ENCODE measurements at places on chromosomes 2 and 18.

- no peak for DNase-seq
Observed at GRCh38 chr18:32476106-32476505, 5.4 kb upstream of the GAREM1 start.

GRCh38 chr2:192551760-192552159, 357.0 kb upstream of the TMEFF2 start:
- no peak for DNase-seq

GRCh38 chr2:105072039-105072438, 34.2 kb downstream of the MRPS9 start:
- DNase-seq: no peak

DNA sequence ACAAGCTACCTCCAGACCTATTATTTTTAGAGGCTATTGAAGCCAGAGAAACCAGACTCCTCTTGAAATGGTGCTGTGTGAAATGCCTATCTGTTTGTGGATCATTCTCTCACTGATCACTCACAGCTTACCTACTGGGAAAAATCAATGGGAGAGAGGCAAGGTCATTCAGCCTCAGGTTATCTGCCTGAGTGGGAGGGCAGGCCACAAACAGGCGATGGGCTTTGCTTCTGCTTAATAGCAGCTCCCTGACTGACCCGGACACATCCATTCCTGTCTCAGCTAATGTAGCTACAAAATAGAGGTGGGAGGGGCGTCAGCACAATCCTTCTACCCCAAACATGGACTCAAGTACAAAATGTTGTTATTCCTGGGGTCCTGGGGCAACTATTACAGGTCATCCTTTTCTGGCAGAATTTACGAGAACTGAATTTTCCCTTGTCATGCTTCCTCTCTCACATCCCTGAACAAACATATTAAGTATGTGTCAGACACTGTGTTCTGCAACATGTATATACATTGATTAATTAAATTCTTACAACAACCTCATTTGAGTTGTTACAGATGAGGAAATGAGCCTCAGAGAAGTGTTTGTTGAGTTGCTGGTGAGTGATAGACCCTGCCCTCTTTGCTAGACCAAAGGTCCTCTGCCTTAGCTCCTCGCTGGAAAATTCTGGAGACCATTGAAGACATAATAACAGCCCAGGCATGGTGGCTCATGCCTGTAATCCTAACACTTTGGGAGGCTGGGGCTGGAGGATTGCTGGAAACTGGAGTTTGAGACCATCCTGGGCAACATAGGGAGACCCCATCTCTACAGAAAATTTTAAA, 60.5 kb downstream of the CDK15 start:
- no peak for DNase-seq

- no peak for DNase-seq
Observed at GRCh38 chr2:227179988-227180685, 15.7 kb downstream of the COL4A3 start.

- no peak for DNase-seq
Observed at GRCh38 chr2:111910609-111911277, 12.3 kb downstream of the MERTK start.

DNA sequence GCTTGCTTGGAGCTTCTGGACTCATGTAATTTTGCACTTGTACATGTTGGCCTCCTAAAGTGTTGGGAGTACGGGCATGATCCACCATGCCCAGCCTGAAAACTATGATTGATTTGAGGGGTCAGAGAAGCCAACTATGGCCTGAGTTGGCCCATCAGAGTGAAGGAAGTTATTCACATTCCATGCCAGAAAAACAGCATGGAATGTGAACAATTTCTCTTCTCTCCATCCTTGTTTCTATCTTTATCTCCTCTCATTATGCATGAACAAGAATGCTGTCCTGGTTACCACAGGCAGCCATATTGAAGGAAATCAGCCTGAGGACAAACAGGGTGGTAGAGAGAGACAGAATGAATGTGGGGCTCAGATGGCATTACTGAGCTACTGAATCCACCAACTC, 3.5 kb upstream of the CD226 start:
- DNase-seq: no peak

DNA sequence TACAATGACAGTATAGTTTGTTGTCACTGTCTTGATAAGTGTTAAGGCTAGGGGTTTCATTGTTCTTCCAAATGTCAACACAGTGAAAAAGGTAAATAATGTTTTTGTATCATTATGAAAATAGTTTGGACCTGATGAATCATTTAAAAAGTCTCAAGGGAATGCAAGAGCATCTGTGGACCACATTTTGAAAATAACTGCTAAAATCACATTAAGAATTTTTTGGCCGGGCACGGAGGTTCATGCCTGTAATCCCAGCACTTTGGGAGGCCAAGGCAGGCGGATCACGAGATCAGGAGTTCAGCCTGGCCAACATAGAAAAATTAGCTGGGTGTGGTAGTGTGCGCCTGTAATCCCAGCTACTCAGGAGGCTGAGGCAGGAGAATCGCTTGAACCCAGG, 10.3 kb downstream of the SCN1A start:
- DNase-seq: no peak

DNA sequence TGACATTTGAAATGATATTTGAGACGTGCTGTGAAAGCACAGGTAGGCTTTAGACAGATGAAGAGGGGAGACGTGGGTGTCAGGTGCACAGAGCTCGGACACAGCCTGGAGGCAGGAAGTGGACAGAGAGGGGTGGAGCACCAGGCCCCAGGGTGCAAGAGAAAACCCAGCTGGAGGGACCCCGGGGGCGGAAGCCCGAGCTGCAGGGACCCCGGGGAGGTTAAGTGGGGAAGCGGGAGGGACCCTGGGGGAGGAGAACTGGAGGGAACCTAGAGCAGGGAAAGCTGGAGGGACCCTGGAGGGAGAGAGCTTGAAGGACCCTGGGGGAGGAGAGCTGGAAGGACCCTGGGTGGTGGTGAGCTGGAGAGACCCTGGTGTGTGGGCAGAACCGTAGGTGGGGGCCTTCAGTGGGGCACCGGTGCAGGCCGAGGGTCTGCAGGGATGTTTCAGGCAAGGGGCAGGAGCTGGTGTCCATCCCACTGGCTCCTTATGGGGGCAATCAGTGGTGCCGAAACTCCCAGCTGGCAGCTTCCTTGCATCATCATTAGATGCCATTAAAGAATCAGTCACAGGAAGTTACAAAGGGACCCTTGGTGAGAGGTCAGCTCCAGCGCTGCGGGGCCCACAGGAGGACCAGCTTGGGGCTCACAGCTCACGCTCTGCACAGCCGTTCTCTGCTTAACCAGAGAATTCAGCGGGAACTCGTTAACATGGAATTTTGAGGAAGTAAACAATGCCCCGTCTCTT, 246.6 kb downstream of the EIPR1 start:
- no peak for DNase-seq

GRCh38 chr2:11617984-11618707, 51.8 kb downstream of the NTSR2 start:
- no peak for DNase-seq

Measured in stimulated activated CD8-positive, alpha-beta memory T cell treated with anti-CD3 and anti-CD28 coated beads, Interleukin-15, amount 100 ng/mL, for 1 hour (primary cell).